ENCODE measurements at places on chromosomes 5 and 9.

- no peak for DNase-seq
Observed at GRCh38 chr9:138095813-138096518, 218.4 kb downstream of the CACNA1B start.

DNA sequence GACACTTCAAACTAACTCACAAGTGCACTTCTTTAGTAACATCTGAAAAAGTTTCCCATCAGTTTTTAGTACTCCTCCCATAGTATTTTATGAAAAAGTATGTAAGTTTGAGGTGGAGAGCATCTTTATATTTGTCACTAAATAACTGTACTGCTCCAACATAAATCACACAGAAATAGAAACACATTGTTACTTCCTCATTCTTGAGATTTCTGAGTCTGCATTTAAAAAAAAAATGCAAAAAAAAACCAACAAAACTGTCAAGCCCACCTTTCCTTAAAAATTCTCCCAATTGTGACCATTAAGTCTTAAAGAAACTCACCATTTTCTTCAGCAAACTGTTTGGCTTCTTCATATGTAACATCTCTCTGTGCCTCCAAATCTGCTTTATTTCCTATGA lies 18.7 kb downstream of the RAB14 start:
- DNase-seq: no peak

- no peak for DNase-seq
Observed at GRCh38 chr5:79069488-79070349, at the start of the genes BHMT2 and DMGDH. TSS of gene BHMT2 (plus strand) at chr5:79069767. CDS start at chr5:79069783, 16 bp downstream. TSS of gene DMGDH (minus strand) at chr5:79069674. CDS start at chr5:79069620, 54 bp downstream.

DNA sequence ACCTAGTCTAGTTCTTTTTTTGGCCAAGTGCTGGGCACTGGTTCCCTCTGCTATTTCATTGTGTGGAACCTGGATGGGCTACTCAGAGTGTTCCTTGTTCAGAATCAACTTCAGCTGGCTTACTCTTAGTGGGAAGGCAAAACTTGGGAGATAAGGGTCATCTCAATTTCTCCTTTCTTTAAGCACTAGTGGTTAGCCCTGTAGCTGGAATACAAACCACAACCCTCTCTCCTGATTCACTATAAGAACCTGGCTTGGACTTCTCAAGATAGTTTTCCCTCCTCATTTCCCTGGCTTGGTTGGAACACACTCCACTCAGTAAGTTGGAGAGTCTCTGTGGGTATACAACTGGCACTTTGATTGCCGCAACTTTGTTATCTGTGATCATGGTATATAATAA lies 35.1 kb downstream of the GRIA1 start:
- DNase-seq: no peak

- no peak for DNase-seq
Observed at GRCh38 chr9:131395157-131396098, 1.5 kb downstream of the PRRC2B start.

DNA sequence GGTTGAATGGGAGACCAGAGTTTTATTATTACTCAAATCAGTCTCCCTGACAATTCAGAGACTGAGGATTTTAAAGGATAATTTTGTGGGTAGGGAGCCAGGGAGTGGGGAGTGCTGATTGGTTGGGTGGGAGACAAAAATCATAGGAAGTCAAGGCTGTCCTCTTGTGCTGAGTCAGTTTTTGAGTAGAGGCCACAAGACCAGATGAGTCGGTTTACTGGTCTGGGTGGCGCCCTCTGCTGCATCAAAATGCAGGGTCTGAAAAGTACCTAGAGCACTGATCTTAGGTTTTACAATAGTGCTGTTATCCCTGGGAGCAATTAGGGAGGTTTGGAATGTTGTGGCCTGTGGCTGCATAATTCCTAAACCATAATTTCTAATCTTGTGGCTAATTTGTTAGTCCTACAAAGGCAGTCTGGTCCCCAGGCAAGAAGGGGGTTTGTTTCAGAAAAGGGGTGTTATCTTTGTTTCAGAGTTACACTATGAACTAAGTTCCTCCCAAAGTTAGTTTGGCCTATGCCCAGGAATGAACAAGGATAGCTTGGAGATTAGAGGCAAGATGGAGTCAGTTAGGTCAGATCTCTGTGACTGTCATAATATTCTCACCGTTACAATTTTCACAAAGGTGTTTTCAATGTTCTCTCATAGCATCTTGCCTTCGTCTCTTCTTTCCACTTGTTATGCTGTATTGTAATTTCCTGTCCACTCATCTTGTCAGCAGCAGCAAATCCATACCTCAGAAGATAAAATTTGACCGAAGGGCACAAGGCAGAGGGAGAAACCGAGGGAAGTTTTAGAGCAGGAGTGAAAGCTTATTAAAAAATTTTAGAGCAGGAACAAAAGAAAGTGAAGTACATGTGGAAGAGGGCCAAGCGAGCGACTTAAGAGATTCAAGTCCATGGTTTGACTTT lies 59.2 kb upstream of the CLINT1 start:
- DNase-seq: peak; percentile 58

GRCh38 chr5:19713740-19714139 lies 274.3 kb downstream of the CDH18 start:
- no peak for DNase-seq

DNA sequence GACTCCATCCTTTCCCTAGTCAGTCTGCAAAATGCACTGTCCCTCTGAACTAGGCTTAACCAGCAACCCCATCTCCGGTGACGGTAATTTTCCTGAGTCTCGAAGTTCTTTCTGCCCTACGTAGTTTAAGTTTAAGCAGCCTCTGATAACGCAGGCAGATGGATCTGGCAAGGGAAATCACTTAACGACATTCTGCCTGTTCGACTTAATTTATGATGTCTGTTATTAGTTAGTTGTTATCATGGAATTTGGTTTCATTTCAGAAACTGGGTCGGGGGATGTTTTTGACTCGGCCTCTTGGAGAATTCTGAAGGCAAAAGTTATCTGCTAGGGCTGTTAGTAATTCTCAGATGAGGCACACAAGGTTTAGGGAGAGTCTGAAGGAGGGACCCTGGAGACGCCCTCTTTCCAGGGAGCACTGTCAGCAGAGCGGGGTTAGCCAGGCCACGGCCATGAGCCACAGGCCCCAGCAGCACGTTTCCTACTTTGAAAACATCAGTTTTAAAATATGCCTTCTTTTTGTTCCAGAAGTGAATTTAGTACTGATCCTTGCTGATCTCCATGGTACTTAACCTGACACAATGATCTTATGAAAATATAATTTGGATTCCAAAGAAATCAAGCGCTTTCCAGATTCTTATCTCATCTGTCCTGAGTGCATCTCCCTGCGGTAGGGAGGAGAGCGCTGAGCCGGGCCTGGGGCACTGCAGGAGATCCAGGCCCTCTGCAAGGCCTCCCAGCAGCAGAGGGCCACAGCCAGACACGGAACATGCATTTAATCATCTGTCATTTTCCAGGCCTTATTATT lies 171.0 kb upstream of the OTULINL start:
- DNase-seq: peak; percentile 83

- DNase-seq: no peak
Observed at GRCh38 chr5:13780081-13780480, 164.4 kb downstream of the DNAH5 start.

DNA sequence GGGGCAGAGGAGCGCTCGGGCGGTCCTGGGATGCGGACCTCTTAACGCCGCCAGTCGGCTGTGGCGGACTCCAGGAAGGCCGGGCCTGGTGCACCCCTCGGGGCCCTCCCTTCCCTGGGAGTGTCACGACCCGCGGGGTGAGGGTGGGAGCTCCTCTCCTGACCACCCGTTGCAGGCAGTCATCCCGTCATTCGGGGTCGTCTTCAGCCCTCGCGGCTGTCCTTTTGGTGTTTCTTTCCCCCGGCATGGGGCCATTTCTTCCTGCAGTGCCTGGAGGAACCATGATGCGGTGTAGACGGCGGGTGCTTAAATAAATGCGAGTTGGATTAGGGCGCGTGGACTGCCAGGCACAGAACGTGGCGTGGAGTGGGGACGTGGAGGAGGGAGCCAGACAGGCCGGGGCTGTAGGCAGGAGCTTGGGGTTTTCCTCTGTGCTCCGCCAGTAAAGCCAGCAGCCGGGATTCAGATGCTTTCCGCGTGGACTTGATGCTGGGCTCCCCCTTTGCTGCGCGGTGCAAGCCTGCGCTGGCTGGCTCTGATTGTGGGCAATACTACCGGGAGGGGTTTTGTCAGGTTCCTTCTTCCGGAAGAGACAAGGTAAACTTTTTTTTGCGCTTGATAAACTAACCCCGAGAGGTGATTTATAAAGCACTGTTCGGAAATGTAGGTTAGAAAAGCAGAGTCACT lies 868 bp downstream of the KDM4C start:
- DNase-seq: no peak

GRCh38 chr9:121217609-121218292 lies 16.1 kb upstream of the RAB14 start:
- DNase-seq: no peak

- DNase-seq: no peak
Observed at GRCh38 chr5:56824019-56824418, 8.7 kb downstream of the MAP3K1 start.

DNA sequence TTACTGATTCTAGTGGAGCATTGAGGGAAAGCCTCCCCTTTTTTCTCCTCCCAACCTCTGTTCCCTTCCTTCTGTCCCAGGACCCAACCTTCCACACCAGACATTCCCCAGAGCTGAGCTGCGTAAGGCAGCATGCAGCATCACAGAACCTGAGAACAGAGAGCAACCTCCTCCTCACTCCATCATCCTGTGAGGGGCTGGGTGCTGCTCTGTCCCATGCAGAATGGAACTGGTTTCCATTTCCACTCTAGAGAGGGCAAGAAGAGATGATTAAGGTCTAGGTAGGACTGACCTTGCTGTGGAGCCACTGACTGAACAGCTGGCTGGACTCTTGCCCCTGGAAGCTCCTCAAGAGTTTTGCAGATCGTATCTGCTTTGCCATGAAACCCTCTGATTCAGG lies 30.1 kb upstream of the IL7R start:
- DNase-seq: no peak

DNA sequence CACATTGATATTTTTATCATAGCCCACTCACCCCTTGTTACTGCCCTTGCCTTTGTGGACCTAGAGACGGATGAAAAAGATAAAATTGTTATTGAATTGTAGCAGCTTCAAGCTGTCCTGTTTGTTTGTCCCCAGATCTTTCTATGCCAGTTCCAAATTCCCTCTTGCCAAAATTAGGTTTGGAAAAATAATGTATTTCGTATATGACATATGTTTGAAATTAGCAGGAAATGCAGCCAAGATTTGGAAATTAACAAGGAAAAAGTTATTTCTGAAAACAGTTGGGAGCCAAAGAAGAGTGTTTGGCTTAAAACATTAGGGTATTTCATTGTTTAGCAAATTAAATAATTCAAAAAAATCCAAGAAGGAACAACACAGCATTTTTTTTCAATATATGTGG lies 33.5 kb downstream of the SPATA31D1 start:
- no peak for DNase-seq

DNA sequence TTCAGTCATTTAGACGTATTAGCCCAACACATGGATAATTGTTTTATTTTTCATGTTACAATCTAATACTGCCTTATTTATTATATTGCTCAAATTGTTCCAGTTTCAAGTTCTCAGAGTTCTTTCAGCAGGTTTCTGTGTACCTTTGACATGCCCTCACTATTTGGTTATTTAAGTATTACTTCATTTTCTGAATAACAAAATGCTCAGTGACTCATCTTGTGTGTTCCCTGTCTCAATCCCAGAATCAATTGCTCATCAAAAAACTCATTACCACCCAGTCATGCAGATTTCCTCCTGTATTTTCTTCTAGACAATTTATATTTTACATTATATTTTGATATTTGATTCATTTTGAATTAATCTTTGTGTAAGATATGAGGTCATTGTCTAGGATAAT lies 562.6 kb downstream of the ANXA1 start:
- no peak for DNase-seq

GRCh38 chr5:27854243-27854852 lies 816.0 kb upstream of the CDH9 start:
- DNase-seq: no peak

- DNase-seq: no peak
Observed at GRCh38 chr9:37706290-37706689, 47.3 kb upstream of the TRMT10B start.

DNA sequence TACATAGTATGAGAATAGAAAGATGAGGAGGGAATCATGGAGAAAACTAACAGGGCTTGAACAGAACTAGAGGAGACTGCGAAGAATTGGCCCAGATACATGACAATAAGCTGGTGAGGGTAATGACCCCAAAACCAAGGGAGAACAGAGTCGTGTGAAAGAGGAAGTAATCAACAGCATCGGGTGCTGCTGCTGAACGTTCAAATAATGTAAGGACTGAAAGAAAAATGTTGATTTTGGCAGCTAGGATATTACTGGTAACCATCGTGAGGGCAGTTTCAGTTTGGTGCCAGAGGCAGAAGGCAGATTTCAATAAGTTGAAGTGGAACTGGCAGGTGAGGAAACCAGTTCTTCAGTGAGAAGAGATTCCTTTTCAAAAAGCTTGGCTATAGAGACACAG lies 66.8 kb upstream of the SMC2 start:
- no peak for DNase-seq

DNA sequence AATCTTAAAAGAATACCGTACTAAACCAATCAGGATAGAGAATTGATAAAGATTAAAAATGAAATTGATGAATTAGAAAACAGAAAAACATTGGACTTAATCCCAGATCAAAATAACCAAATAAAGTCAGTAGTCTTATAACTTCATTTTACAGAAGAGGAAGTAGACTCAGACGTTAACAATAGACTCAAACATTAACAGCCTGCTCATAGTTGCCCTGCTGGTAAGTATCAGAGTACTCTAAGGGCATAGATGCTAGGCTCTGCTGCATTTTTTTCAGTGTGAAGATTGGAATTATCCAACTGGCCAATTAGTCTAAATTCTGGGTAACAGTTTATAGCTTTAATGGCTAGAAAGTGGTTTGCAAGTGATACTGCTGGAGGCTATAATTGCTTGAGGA lies 42.9 kb downstream of the ADGRV1 start:
- no peak for DNase-seq

- no peak for DNase-seq
Observed at GRCh38 chr5:342501-343460, 21.3 kb downstream of the AHRR start.

DNA sequence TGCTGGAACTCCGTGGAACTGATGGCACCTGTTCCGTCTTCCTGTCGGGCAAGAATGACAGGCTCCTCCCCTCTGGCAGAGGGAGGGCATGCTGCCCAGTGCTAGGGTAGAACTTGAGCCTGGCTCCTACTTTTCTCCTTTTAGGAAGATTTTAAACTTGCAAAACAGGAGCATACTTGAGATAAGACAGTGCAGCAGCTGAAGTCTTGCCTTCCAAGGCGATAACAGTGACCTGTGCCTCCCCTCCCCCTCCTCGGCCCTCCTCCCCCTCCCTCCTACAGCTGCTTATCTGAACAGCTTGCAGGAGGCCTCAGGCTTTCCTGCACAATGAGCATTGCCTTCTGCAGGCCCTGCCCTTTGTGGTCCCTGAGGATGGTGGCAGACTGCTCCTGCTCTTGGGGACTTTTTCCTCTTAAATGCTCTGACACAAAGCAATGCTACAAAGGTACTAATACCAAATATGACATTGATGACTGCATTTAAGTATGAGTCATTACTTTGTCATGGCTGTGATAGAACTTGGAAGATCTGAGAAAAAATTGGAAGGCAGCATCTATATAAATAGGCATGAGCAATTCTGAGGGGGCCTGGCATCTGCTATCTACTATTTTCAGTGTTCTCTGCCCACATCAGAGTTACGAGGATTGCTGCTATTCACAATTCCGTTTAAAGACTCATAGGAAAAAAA lies 2.0 kb downstream of the GADD45G start:
- DNase-seq: no peak
